ENCODE measurements at places on chromosomes 12 and 14. TPM values are rescaled to one million over a fixed set of nuclear protein-coding genes. Genes with fewer than 3 reads are reported as not detected.
A peak's percentile ranks its signal among the peaks of the same experiment; 100 is the strongest.

GRCh38 chr14:87233266-87233665 is 759.7 kb downstream of the GALC start:
- DNase-seq, result no peak

GRCh38 chr12:110578694-110579534 is 4.2 kb downstream of the PPTC7 start:
- DNase-seq, result no peak

DNA sequence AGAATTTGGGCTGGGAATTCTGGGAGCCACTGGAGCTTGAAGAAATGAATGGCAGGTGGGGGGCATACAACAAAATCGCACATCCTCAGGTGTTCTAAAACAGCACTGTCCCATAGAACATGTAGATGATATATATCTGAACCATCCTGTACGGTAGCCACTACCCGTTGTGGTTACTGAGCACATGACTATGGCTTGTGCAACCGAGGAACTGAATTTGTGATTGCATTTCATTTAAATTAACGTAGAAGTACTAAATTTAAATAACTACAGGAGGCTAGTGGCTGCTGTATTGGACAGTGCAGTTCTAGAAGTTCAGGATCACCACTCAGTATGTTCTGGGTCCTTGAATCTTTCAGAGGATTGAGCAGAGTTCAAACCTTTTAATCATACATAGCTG is 172.4 kb downstream of the PHETA1 start:
- no peak for DNase-seq

DNA sequence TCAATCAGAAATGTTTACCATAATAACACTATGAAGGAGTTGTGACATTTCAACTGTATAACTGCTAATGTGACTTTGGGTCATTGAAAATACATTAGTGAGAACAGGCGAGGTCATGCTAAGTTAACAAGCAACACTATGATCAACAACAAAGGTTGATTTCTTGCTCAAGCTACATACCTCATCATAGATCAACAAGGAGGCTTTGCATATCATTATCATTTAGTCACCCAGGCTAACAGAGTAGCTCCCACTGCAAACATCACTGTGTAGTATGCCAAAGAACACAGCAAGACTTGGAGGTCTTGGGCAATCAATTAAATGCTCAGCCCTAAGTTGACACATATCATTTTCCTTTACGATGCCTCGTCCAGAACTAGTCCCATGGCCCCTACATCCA is 212.5 kb downstream of the NOVA1 start:
- DNase-seq, result no peak

GRCh38 chr14:90897022-90897421 is 80.8 kb upstream of the TTC7B start:
- DNase-seq, result no peak

GRCh38 chr12:102095677-102096263 is 24.1 kb downstream of the NUP37 start:
- DNase-seq, result peak; percentile 19

DNA sequence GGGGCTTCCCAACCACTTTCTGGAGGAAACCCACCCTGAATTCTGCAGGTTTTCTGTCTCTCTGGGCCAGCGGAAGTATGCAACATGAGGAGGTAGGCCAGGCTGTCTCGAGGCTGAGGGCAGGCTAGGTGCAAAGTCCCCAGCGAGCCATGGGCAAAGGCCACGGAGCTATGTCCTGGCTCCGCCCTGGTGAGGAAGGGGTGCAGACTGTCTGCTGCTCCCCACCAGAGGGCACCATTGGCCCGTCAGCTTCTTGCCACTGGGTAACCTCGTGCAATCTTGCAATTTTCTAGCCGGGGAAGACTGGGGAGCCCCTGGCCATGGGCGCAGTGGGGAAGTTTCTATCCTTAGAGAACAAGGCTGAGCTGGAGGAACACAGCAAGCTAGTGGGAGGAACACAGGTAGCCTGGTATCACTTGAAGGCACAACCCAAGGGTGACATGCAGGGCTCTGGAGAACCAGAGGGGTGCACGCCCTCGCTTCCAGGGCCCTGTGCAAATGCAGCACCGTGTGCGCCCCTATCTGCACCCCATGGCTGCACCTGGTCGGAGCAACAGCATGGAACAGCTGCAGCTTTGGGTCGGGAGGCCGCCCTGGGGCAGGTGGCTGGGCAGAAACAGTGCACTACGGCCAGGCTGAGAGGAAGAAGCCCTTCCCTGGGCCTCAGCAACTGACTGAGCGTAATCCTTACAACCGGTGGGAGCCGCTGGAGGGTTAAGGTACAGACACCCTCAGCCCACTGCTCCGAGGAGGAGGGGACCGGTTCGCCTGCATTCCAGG is 27.6 kb upstream of the RPLP0 start:
- peak; percentile 83 for DNase-seq

DNA sequence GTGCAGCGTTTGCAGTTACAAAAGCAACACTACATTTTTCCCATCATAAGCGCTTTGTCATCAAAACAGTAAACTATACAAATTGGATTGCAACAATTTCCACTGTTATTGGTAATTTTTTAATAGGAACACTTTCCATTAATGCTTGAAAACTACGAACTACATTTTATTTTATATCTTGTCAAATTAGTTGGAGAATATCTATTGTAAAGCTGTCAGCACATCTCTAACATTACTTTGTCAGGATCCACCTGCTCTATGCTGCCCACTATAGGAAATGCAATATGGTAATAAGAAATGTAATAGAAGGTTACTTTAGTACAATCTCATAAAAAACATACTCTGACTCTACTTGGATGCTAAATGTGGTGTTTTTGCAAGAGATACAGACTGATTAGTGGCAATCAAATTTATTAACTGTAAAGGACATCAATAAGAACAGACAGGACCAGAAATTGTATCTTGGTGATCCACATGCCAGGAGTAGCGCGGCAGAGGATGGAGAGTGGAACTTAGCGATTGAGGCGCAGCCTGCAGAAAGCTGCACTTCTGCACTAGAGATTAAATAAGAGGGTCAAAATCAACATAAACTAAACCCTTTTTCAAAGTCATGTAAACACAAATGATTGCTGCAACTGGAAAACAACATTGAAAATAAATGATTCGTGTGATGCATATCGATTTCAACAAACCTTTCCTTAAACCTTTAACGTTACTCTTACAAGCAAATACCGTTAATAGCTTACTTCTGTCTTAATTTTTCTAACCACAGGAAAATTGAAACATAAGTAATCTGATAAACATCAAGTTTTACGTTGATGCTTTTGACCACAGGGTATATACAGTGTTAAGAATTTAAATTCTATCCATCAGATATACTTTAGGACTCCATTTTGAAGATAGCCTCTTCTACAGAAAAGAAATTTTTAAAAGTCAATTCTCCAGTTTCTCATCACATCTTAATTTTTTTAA is 3.6 kb upstream of the ARID2 start:
- DNase-seq, result peak; percentile 40

GRCh38 chr14:58809520-58809919 is 171.8 kb downstream of the DACT1 start:
- DNase-seq, result no peak

- DNase-seq, result no peak
Observed at GRCh38 chr12:46359667-46360280, 12.8 kb downstream of the SLC38A2 start.

DNA sequence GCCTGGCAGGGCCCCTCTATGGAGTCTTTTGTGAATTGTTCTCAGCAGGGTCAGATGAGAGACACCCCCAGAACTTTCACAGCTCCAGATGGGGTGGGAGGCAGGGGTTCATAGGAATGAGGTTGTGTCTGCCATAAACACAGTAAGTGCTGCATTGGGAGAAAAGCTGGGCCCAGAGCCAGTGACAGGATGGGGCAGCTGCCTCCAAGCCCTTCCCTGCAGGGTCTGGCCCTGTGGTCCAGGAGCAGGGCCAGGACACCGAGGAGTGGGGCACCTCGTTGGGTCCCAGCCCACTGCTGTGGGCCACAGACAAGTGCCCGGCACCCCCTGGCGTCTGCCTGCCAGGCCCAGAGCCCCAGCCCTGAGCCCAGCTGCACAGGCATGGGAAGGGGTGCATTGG is 13.3 kb downstream of the INF2 start:
- no peak for DNase-seq

DNA sequence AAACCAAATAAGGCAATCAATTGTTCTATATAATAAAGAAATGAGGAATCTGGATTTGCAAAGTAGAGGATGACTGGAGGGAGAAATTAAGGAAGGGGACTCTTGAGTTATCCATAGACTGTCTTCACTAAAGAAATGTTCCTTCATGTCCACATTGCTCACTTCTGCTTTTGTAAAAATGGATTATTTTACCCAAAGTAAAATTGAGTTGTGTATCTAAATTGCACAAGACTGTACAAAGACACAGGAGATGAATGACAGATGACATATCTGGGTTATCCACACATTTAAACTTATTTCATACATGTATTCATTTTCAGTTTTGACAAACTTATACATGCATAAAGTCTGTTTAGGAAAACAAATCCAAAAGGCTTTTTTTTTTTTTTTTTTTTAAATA is 11.3 kb downstream of the ATP2B1 start:
- DNase-seq, result no peak

DNA sequence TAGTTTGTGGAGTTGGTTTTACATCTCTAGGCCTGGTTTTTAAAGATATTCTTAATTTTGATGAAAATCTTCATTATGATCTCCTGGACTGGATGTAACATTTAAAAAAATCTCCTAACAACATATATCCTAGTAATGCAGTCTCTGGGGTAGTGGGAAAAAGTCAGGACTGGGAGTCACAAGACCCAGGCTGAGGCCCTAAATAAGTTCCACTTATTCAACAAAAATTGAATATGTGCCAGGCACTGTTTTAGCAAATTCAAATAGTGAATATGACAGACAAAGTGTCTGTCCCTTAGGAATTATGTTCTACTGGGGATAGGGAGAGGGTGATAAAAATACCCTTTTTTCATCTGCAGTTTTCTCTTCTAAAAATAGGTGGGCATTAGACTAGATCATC is 248.4 kb downstream of the PAWR start:
- DNase-seq, result no peak

DNA sequence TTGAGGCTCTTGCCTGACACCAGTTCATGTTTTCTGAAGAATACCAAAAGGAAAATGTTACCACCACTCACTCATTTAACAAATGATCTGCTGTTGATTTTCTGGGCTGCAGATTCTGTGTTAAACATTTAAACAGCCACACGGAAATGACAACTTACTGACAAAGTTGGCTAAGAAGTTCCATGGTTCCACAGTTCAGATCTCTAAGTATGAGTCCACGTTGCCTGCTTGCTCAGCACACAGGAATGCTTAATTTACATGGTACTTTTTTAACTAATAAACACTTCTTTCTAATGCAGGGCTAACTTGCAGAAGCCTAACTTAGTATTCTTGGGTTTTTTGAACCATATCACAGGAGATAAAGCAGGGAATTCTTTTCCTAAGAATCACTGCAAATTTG is 34.7 kb downstream of the PTGER2 start:
- DNase-seq, result peak; percentile 30

DNA sequence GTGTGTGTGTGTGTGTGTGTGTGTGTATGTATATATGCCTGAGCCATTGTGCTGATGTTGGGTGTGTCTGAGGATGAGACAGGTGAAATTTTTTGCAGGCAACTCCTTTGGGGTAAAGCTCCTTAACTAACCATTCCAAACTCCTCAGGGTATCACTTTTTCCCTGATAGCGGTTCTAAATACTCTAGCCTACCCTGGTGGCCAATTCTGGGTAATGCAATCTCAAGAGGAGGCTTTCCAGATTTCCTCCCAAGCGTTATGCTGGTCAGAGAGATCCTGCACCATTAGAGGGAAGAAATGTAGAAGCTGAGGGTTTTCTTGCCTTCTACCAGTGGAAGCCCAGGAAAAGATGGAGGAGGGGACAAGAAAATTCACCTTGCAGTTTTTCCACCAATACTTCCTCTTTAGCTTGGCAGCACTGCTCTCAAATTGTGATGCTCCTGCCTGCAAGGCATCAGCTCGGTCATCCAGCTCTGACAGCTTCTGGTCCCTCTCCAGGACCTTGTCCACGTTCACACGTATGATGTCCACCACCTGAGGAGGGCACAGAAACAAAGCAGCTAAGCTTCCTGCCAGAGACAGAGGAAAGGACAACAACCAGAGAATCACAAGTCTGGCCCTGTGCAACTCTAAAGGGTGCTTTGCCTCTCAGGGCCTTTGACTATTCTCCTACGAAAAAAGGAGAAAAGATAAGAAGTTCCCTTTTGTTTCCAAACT is 4.9 kb downstream of the VAMP1 start:
- DNase-seq, result peak; percentile 58

- no peak for DNase-seq
Observed at GRCh38 chr14:23577004-23577681, 1.4 kb downstream of the JPH4 start.

DNA sequence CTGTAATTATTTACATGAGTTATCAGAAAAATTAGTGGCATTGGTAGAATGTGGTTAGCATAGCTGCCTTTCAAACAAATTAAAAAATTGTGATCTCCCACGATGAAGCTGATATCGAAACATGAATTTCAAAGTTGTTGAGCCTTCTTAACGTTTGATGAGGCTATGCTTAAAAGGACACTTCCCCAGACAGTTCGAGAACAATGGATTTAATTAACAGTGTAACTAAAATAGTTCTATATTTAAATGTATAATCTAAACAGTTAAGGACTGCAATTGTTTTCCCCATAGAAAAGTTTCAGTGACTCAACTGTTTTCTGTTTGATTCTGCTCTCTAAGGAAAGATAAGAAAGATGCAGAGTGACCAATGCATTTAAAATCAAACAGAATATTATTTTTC is 1.6 kb downstream of the CLEC2B start:
- DNase-seq, result no peak

DNA sequence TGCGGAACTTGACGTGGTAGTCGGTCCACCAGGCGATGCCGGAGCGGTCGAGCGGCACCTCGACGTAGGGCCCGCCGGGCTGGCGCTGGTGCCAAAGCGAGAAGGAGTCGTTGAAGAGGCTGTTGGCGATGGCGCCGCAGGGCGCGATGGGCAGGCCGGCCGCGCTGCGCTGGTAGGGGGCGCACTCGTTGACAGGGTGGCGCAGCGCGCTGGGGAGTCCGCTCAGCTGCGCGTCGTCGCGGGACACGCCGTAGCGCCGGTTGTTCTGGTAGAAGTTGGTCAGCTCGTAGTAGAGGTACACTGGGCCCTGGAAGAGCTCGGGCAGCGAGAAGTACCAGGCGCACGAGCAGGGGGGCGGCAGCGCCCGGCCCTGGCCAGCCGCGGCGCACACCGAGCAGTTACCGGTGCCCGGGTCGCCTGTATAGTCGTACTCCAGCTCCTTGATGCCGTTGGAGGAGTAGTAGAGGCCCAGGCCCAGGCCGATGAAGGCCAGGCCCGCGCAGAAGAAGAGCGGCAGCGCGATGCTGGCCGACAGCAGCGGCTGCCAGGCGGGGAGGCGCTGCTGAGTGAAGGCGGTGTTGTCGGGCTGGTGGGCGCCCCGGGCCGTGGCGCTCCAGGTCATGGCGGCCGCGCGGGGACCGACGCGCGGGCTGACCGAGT is 482 bp downstream of the TMEM30B start:
- no peak for DNase-seq

GRCh38 chr14:91232052-91232451 is 12.5 kb downstream of the GPR68 start:
- DNase-seq, result no peak

RFX4 gene
- not detected for total RNA-seq

SYNDIG1L gene
- total RNA-seq, result not detected

PDZRN4 gene
- not detected for total RNA-seq

PSMB5 gene
- 478 TPM for total RNA-seq

IL26 gene
- not detected for total RNA-seq

KRT71 gene
- total RNA-seq, result not detected

Measured in H4 (cell line).